Fibroblast of the conjunctiva (primary cell): ENCODE measurements at places on chromosomes 2 and 18.

- DNase-seq, result peak; percentile 29
Measured at GRCh38 chr2:48589170-48589767, 28.4 kb upstream of the GTF2A1L start.

DNA sequence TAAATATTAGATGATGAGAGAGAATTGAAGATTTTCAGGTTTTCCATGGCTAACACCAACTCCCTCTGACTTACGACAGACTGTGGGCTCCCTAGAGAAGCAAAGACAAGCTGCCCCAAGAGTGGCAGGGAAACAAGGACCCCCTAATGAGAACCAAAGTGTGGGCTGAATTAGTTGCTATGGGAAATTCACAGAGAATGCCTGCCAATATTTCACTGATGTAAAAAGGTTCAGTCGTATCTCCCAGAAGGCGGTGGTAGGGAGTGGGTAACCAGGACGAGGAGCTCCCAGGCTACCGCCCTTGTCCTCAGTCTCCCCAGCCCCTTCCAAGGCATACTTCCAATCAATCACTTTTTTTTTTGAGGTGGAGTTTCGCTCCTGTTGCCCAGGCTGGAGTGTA is 113.6 kb downstream of the LAMA1 start:
- no peak for DNase-seq

DNA sequence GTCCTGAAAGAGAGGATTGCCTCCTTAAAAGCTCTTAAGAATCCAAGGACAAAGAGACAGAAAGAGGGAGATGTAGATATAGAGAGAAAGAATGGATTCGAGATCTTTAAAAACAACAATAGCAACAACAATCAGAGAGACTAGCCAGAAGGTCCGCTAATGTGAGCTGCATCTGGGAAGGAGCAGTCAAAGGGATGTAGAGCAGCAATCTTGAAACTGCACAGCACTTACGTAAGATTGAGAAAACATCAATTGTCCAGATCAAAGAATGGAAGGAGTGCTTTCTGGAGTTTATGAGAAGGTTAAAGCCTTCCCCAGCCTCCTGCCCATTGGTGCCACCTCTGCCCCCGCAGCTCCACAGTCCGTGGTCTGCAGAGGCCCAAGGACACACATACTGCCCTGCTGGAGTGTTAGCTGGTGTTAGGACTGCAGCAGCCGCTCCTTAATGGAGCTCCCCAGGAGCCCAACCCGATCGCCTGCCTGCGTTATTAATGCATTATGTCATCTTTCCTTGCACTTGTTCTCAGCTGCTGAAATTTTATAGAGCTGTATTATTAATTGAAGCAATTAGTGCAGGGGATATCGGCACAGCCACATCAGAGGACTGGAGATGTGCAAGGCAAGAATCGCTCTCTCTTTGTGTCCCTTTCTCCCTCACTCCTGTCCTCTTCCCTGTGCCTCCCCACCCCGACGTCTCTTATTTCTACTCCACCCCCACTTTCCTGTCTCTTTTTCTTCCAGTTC is 94.2 kb upstream of the STPG4 start:
- DNase-seq, result no peak

GRCh38 chr2:145595296-145595695 is 1075.4 kb upstream of the ZEB2 start:
- no peak for DNase-seq

DNA sequence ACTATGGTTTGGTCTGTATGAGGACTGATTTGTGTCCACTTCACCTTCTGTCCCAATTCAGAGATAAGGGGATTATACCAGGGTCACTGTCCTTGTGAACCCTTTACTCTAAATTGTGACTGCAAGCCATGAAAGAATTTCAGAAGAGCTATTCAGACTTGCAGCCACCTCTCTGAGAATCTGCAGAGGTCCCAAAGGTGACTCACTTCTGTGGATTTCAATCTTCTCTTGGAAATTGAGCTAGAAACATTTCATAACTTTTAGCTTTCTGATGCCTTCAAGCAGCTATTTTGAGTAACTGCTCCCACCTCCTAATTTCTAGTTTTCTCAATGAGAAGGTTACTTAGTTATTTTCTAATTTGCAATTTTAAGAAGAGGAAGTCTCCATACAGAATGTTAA is 1242.4 kb upstream of the ACVR2A start:
- DNase-seq, result peak; percentile 4

GRCh38 chr2:16625759-16626158 is 39.9 kb downstream of the CYRIA start:
- DNase-seq, result no peak

DNA sequence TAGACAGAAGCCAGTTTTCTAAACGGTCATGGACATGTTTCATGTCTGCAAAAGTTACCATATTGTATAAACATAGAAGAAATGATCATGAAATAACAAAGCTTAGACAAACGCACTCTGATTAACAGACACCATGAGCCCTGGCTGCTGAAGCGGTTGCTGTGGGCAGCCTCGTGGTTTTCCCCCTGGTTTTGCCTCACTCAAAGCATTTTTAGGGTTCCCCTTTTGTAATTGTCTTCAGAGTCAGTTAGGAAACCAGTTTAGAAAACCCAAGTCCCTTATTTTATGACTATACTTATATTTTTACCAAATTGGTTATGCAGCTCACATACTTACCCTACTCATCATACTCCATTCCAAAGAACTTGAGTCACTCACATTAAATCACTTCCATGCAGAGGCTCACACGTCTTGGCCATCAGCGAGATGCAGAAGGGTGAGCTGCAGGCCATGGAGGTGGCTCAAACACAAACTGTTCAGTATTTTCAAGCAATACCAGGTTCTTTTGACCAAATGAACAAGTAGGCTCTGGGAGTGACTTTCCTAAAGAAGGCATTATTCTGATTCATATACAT is 105.6 kb upstream of the SALL3 start:
- DNase-seq, result no peak

DNA sequence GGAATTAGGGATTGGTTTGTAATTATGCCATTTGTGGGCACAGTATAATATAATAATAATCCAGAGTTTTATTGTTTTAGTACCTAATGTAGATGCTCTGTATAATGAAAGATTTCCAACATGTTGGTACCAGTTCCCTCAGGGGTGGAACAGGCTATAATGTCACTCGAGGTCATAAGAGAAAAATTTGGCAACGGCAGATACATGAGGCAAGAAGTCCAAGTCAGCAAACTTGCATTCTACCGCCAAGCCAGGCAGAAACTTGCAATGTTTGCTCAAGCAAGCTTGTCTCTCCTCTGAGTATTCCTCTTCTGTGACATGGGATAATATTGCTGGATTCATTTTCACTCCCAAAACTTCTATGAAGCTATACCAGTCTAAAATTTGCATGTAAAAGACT is 520.0 kb upstream of the SALL3 start:
- DNase-seq, result no peak

DNA sequence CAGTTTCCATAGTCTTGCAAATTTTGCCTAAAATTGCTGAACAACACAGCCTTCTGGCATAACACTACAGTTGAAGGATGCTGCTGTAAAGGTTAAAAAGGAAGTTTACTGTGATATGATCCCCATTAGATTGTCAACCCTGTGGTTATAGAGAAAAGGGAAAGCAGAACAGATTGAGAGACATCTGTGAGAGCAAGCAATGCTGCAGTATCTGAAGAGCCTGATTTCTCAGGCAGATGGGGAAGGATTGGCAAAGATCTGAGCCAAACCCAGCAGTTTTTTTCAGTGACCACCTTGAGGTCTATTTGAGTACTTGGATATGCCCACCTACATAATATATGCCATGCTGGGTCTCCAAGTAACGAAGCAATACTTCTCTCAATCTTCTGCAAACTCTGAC is 8.5 kb upstream of the ST8SIA3 start:
- no peak for DNase-seq

- no peak for DNase-seq
Measured at GRCh38 chr2:131052741-131053263, 40.5 kb downstream of the FAM168B start.

DNA sequence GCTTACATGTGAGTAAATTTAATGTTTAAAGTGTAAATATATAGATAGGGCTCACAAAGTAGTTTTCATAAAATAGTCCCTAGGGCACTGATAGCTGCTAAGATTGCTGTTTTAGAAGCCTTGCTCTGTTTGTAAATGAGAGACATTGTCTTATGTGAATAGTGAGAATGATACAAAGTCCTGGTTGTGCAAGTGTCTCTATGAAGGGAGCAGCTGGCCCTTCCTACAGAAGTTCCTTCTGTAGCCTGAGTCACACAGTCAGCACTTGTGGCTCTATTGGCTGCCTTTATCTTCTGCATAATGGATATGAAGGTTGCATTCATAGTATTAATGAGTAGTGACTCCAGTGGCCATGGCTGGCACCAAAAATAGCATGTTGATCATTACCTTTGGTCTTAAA is 279.7 kb downstream of the OSR1 start:
- no peak for DNase-seq
